Fibroblast of skin of scalp (primary cell): ENCODE measurements at places on chromosomes 5 and 9.

DNA sequence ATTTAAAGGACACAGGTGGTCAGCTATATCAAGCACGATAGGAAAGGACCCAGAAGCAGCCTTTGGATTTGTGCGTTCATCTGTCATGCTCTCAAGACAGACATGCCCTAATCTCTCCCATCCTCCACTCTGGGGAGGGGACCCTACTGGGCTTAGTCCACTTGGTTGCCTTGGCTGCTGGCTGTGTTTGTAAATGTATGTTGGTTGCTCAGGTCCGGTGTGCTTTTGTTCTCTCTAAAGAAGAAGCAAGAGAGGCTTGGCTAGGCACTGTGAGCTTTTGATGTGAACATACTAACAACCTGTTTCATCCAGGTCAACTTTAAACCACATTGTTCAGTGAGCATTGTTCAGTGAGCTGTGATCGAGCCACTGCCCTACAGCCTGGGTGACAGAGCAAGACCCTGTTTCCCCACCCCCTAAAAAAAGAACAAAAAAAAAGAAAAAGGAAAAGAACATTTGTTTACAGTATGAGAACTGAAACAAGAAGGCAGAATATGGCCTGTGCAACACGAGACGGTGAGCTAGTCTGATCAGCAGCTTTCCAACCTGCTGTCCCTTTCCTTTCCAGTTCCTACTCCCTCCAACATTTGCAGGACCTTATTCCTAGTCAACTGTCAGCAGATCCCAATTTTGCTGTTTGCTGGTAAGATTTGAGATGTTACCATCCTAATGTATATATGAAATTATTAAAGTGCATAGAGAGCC is 228.3 kb downstream of the ARHGAP26 start:
- no peak for DNase-seq

GRCh38 chr5:156328766-156329165 is 1.8 kb downstream of the SGCD start:
- DNase-seq: peak; percentile 18

DNA sequence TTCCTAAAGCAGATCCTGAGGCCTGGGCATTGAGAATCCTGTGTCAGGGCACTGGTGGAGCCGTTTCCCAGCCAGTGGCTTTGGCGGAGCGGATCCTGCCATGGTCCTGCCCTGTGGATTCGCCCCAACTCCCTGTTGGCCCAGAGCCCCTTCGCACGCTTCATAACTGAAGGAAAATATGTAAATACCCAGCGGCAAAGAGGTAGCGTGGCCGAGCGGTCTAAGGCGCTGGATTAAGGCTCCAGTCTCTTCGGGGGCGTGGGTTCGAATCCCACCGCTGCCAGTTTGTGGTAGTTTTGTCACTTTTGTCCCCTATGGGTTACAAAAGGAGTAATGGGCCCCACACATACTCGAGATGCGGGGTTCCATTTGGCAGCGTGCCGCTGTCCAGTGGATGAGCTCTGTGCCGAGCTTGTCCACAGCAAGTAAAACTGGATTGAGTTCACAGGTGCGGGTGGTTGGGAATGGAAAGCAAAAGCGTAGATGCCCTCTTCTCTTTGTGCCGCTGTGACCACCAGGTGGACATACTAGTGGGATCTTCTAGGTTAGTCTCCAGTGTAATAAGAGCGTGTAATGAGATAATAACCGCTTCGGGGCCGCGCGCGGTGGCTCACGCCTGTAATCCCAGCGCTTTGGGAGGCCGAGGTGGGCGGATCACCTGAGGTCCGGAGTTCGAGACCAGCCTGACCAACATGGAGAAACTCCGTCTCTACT is 17.3 kb downstream of the TRIM7 start:
- DNase-seq: peak; percentile 88

GRCh38 chr9:33686942-33687341 is 108.4 kb upstream of the PRSS3 start:
- no peak for DNase-seq

- DNase-seq: peak; percentile 11
These were observed 82.4 kb downstream of the NNT start for GRCh38 chr5:43685252-43685950.

- no peak for DNase-seq
These were observed 3.4 kb downstream of the IL13 start for GRCh38 chr5:132661231-132662003.

DNA sequence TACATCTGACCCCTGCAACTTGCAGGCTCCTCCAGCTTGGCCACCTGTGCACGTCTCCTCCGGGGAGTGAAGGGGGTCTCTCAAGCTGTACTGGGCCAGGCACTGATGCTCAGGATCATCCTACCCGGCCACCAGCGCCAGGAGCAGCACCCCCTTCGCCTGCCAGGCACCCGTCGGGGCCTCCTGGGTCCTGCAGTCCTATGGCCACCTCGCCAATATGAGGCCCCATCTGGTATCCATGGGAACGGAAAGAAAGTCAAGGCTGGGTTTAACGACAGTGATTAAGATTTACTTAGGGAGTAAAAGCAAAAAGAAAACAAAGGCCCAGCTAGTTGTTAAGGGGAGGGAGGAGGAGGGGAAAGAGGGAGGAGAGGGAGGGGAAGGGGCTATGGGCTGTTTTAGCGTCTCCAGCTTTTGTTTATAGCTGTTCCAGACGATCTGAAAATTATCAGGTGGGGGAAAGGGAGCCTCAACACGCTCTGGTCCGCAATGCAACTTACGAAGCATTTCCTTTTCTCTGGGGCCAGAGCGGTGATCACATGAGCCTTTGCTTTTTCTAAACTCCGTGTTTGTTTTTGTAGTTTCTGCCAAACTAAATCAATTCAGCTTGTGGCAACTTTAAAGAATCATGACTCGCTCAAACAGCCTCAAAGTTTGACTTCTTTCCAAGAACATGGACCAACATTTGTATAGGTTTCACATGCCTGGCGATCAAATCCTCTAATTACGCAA is 132.4 kb downstream of the ROR2 start:
- peak; percentile 78 for DNase-seq

- no peak for DNase-seq
These were observed 5.4 kb upstream of the ANXA1 start for GRCh38 chr9:73146111-73146815.

- peak; percentile 66 for DNase-seq
These were observed 61.2 kb downstream of the ELL2 start for GRCh38 chr5:95900383-95900958.

DNA sequence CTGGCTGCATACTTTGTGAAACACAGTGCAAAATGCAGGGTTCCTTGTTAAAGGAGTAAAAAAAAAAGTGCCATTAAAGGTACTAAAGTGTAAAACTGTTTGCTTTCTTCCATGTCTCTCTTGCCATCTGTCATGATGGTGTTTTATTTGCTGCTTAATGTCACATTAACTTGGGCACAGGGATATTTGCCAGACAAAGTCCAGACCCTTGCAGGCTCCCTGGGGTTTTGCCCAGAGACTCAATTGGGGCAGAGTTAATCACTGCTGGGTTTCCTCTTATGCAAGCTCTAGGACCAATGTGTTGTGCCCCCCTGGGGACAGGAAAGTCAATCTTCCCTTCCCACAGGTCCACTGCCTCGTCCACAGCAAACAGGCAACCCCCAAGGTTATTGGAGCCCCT is 274.3 kb upstream of the SGCD start:
- DNase-seq: no peak

GRCh38 chr9:133200631-133201030 is 8.4 kb downstream of the OBP2B start:
- no peak for DNase-seq

DNA sequence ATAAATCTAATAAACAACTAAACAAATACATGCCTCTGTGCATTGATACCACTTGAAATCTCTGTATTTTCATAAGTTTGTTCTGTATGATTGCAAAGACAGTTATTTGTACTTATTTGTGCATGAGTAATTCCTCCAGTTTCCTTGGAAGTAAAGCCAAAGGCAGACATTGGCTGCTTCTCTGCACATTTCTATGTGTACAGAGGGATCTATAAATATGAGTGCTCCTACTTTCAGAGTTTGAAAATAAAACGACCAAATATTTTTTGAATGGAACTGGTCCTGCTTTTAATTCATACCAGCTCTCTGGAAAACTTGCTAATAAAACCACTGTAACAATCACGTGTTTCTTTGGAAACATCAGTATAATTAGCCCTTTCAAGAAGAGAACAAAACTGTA is 306.5 kb downstream of the MAN2A1 start:
- DNase-seq: no peak

DNA sequence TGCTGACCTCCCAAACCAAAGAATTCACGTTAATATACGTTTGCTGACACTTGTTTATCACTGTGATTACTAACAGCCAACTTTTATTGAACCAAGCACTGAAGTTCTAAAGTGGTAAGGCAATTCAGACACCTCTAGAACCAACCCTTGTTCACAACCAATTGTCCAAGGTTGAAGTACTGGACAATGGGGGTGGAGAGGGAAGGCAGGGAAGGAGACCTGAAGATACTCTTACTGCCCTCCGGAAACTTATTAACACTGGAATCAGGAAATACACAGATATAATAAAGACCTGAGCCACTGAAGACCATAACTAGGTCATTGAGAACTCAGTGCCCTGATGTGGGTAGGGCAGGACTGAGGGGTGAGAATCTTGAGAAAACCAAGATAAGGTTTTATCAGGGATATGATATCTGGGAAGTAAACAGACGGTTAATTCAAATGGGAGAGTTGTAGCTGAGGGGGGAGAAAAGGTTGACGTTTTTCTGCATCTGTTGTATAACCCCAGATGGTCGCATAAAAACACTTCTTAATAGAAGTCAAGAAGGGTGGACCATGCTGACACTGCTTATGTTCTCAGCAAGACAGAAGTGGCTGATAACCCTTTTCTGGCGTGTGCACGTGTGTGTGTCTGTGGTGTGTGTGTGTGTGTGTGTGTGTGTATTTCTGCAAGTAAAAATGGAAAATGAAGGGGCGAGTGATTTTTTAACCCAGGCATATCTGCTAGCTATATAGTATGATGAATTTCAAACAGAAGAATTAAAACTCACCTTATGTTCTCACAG is 125.9 kb downstream of the LHFPL2 start:
- DNase-seq: no peak

DNA sequence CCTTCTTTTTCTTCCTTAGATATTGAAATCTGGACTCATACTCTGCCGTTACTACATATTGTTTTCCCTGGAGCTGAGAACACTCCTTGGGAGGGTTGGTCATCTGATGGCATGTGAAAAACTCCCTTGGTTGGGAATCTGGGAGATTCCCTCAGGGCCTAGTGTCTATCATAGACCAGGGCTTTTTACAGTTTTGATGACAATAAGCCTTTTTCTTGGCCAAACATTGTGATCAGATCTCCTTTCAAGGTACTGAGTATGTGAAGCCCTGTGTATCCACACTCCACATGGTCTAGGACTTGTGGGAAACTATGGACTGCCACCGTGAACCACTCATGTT is 32.9 kb downstream of the TMEM252 start:
- DNase-seq: no peak

DNA sequence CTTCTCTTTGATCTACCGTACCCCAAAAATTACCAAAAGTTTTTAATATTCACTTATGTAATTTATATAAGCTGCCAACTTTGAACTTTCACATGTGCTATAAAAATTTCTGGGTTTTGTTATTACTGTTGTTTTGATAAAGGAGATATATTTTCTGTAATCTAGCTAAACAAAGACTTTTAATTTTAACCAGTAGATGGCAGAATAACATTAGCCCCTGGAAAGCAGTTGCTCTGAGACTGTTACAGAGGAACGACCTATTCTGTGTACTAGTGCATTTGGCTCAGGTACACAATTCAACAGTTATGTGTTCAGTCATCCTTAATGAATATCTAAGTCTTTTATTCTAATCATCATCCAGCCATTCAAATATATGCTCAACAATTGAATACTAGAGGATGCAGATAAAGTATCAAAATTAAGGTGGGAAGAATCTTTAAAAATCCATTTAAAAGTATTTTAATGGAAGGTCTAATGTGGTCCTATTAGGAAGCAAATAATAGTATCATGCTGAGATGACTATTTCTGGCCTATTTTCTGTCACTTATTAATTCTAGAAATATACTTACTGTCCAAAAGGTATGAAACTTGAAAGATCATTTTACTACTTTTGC is 8.6 kb downstream of the KLHL9 start:
- peak; percentile 36 for DNase-seq

GRCh38 chr9:88237479-88237961 is 99.2 kb upstream of the SPATA31C2 start:
- no peak for DNase-seq

DNA sequence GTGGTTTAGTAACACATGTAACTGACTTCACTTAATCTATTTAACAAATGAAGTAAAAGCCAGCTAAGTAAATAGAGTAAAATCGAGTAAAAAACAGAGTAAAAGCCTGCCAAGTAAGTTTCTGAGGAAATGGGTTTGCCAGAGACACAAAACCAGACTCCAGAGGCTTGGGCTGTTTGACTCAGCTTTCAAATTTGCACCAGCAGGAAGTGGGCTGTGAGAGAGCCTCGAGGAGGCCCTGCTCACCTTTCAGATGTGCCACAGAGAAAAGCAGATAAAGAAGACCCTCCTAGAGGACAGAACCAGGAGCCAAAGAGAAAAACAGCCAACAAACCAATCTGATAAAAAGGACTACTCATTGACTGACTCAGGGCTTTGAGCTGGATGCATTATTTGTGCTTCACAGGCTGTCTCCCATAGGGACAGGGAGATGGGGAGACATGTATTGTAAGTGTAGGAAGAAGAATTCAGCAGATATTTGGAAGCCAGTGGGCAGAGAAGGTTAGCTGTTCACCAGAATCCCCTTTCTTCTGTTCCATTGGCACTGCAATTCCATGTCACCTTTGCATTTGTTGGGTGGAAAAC is 14.4 kb upstream of the AMACR start:
- peak; percentile 31 for DNase-seq

DNA sequence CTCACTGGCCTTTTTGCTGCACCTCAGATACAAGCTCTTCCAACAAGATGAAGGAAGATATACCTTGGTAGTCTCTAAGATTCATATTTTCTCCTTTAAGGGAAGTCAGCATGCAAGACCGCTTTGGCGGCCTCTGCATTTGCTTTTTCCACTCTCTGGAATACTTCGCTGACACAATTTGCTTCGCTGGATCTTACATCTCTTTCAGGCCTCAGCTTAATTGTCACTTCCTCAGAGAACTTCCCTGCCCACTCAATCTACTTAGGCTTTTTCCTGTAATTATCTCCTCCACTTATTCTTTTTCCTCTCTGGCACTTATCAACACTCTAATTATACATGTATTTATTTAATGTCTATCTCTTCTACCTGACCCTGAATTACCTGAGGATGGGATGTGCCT is 1131.1 kb upstream of the WWC1 start:
- no peak for DNase-seq
